ENCODE measurements at places on chromosomes 16 and 17. TPM values are rescaled to one million over a fixed set of nuclear protein-coding genes. Genes with fewer than 3 reads are reported as not detected.

Gene FLII
- total RNA-seq, result 276 TPM

Gene MGAT5B
- 0.46 TPM for total RNA-seq

Gene SDR42E1
- total RNA-seq, result 7.9 TPM

- DNase-seq, result no peak
Measured at GRCh38 chr17:73347351-73347750, 35.5 kb upstream of the CDC42EP4 start.

DNA sequence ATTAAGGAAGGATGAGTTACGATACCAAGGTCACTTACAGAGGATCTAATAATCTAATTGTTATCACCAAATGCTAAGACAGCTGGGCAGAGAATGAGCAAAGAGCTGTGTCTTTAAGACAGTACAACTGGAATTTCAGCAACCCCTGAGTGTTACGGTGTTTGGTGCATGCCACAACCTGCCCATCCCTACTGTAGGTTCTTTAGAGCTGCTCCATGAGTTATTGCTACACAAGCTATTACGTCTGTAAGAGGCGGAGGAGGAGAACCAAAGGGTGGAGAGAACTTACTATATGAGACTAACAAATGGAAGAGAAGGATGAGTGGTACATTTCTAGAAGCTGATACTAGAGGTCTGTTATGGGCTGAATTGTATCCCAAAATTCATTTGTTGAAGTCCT is 14.2 kb upstream of the C17orf78 start:
- DNase-seq, result no peak

DNA sequence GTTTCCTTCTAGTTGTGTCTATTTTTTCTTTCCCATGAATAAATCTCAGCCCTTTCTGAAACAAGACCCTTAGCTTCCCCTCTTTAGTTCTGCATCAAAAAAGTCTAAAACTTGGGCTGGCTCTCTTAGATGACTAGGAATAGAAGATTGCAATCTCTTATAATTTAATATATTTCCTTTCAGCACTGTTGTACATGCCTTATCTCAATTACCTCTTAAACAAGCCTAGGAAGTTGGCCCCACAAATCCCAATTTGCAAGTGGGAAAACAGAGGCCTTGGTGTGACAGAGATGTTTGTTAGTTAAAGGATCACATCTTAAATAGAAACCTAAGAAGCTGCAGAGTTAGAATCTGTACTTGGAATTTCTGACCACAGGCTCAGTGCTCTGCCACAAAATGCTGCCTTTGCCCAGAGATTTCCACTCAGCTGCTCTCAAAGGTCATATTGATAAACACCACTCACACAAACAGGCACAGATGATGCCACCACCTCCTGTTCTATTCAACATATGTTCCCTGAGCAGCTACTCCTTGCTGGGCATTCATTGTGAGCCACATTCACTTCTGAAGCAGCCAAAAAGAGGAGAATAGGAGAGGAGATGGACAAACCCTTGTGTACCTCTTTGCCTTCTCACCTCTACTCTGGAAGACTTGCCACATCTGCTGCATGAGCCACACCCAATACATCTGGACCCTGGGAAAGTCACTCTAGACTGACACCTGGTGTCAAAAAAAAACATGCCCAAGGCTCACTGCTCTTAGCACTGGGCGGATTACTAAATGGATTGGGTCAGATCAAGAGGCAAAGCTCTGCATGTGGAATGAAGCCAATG is 5.5 kb downstream of the CCDC182 start:
- no peak for DNase-seq

GRCh38 chr17:36593656-36594316 is 2.1 kb downstream of the DHRS11 start:
- DNase-seq, result peak; percentile 44

DNA sequence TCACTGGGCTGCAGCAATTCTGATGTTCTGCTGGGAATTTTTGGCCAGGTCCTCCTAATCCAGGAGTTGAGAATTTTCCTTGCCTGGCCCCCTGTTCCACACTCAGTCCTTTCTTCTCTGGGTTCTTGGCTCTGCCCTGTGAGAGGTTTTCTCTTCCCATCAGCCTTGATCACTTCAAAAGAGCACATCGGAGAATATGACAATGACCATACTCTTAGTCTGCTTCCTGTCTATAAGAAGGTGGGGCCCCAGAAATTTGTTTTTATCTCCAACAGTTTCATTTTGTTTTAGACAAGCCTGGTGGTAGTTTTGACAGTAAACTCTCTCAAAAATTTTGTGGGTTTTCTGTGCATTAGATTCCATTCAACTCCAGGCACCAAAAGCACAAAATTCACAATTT is 70.7 kb downstream of the C17orf67 start:
- DNase-seq, result no peak

Measured in left colon (tissue), 2 donors.